SJCRH30 (cell line): ENCODE measurements at places on chromosomes 6 and 20.
A peak's percentile ranks its signal among the peaks of the same experiment; 100 is the strongest.

DNA sequence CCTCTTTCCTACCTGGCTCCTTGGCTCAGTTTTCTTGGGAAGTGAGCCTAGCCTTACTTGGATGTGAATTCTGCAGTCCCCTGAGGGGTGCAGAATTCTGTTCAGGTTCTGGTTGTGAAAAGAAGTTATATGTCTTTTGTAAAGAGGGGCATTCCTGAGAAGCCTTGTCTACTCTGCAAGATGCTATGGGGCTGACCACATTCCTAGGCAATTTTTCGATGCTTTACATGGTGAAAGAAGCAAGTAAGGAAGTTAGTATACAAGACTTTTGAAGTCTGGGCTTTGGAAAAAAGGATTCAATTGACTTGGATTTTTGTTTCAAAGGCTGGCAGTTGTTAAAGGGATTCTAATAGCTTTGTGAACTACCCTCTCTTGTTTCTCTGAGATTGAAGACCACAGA is 167.9 kb upstream of the STMND1 start:
- DNase-seq = no peak

GRCh38 chr6:106847116-106847515 is 127.4 kb downstream of the CD24 start:
- DNase-seq = no peak

GRCh38 chr20:15047042-15047441 is 709.6 kb upstream of the FLRT3 start:
- no peak for DNase-seq

DNA sequence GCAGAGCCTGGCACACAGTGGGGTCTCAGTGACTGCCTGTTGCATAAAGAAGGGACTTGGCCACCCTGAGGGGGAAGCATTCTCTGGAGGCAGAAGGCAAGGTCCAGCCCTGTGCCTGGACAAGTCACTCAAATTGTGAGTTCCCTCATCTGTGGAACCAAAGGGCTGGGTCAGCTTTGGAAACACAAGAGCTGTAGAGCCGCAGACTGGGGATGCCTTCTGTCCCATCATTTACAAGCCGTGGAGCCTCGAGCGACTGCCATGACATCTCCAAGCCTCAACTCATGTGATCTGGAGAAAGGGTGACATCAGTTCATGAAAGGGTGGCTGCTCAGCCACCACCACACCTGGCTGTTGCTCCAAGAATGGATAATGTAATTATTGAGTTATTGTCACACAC is 20.4 kb upstream of the SIRPD start:
- DNase-seq = peak; percentile 0

GRCh38 chr6:105194106-105194505 is 14.3 kb upstream of the POPDC3 start:
- DNase-seq = no peak

GRCh38 chr20:44707018-44707579 is 8.1 kb upstream of the CCN5 start:
- no peak for DNase-seq

GRCh38 chr6:108795122-108795521 is 53.1 kb upstream of the ARMC2 start:
- no peak for DNase-seq

GRCh38 chr20:9491324-9491723 is 23.1 kb upstream of the LAMP5 start:
- no peak for DNase-seq

- peak; percentile 57 for DNase-seq
Observed at GRCh38 chr6:117548797-117549301, 53.5 kb downstream of the GOPC start.

DNA sequence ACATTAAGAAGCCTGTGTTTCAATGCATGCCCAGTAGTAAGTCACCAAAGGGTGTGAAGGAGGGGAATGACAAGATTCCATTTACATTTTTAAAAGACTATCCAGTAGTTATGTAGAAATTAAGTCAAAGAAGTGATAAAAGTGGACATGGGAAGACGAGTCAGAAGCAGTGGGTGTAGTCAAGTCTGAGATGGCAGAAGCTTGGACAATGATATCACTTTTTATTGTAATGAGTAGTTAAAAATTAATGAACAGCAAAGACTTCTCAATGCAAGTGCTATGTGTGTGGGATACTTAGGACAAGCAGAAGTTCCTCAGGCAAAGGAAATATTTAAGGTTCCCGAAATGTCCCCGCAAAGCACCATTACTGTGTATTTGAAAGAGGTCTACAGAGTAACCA is 156.0 kb downstream of the DST start:
- no peak for DNase-seq

GRCh38 chr6:40585223-40585622 is 1.9 kb downstream of the LRFN2 start:
- DNase-seq = no peak

GRCh38 chr6:139800837-139801236 is 426.4 kb upstream of the CITED2 start:
- no peak for DNase-seq

GRCh38 chr20:48158014-48158413 is 372.7 kb upstream of the SULF2 start:
- peak; percentile 87 for DNase-seq

- no peak for DNase-seq
Observed at GRCh38 chr6:50091641-50092040, 41.9 kb upstream of the DEFB112 start.

- no peak for DNase-seq
Observed at GRCh38 chr6:27441001-27441400, 31.9 kb downstream of the ZNF184 start.

GRCh38 chr20:57656252-57656820 is 36.1 kb upstream of the ZBP1 start:
- DNase-seq = no peak

- no peak for DNase-seq
Observed at GRCh38 chr6:122715725-122716124, 63.8 kb upstream of the FABP7 start.

DNA sequence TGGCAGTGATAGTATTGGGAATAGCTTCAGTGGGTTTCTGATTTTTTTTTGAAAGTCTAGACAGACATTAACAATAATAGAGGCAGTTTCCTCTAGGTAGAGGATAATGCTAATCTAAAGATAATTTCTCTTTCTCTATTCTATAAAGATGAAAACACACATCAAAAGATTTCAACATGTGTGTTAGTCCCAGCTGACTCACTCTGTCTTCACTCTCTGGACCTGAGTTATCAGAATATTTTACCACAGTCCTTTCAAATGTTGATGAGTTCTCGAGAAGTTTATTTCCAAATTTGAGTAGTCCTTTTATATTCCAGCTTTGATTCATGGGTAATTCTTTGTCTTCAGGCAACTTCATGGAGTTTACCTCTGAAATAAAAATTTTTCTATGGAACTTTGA is 17.1 kb downstream of the RPRD1B start:
- no peak for DNase-seq

- DNase-seq = no peak
Observed at GRCh38 chr6:161400671-161401070, 126.8 kb upstream of the AGPAT4 start.

- no peak for DNase-seq
Observed at GRCh38 chr6:125166711-125167110, 13.1 kb downstream of the TPD52L1 start.

GRCh38 chr6:75143191-75143590 is 62.7 kb downstream of the COL12A1 start:
- no peak for DNase-seq

DNA sequence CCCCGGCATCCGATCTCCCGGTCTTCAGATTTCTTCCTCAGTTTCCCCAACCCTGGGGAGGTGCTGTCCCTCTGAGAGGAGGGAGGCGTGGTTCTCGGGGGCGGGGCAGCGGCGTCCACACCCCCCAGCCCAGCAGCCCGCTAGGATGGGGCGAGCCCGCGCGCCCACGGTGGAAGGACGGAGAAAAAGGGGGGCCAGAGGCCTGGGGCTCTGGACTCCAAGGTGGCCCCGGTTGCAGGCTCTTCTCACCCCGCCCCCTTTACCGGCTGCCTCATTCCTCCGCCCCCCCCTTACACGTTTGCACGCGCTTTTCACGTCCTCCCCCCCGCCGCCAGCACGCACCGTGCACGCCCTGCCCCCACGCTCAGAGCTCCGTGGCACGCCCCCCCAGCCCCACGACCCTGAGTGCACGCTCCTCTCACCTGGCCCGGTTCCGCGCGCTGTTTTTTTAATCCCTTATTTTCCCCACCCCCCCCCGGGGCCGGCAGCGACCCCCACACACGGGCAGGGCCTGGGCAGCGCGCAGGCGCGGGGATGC is 402 bp downstream of the ZBTB12 start:
- DNase-seq = peak; percentile 54

- no peak for DNase-seq
Observed at GRCh38 chr20:49781676-49782075, 31.0 kb upstream of the SLC9A8 start.

- no peak for DNase-seq
Observed at GRCh38 chr6:42530296-42530695, 33.5 kb upstream of the UBR2 start.

DNA sequence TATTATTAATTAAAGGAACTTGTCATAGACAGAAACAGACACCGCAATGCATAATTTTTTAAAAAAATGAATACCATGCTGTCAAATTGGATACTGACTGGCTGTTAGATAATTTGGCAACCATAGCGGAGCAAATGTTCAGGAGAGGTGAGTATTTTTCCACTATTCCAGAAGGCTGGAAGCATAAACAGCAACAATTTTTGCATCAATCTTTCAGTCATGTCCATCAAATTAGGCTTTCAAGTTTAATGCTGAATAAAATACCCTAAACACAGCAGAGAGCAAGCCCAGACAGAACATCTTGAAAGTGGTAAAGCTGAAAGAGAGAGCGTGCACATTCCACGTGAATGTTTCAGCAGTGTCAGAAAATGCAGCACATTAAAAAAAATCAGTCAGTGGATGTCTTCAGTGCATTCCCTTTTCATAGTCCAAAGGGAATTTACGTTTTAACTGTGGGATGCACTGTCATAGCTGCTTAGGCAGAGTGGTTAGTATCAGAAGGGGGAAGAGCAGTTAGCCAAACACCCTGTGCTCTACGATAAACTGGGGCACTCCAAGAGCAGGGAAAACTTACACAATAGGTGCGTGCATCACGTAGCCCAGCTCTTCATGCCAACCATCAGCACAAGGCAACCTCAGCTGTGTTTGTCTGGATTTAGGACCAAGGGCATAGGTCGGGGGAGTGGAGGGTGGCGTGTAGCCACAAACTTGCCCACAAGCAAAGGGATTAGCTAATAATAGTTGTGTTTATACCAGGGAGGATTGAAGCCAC is 116.2 kb upstream of the STMND1 start:
- DNase-seq = peak; percentile 56

DNA sequence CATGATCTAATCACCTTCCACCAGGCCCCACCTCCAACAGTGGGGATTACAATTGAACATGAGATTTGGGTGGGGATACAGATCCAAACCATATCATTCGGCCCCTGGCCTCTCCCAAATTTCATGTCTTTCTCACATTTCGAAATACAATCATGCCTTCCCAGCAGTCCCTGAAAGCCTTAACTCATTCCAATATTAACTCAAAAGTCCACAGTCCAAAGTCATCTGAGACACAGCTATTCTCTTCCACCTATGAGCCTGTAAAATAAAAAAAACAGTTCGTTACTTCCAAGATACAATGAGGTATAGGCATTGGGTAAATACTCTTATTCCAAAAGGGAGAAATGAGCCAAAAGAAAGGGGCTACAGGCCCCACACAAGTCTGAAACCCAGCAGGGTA is 222.6 kb downstream of the SOD2 start:
- no peak for DNase-seq

GRCh38 chr6:134724771-134725340 is 225.0 kb downstream of the ALDH8A1 start:
- DNase-seq = no peak

DNA sequence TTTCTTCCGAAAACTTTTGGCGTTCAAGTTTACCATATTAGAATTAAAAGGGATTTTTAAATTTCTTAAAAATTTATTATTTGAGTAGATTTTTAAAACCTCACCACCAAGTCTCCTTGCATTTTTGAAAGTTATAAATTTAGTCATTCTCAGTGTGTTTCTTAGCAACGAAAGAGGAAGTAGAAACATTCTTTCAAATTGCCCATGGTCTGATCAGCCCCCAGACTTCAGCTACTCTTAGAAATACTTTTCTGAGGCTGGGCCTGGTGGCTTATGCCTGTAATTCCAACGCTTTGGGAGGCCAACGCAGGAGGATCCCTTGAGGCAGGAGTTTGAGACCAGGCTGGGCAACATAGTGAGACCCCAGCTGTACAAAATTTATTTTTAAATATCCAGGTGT is 15.1 kb upstream of the RTF2 start:
- DNase-seq = no peak

- no peak for DNase-seq
Observed at GRCh38 chr20:61762167-61762710, 303.4 kb downstream of the TAF4 start.

- DNase-seq = no peak
Observed at GRCh38 chr6:79733388-79733787, 102.3 kb downstream of the SH3BGRL2 start.

DNA sequence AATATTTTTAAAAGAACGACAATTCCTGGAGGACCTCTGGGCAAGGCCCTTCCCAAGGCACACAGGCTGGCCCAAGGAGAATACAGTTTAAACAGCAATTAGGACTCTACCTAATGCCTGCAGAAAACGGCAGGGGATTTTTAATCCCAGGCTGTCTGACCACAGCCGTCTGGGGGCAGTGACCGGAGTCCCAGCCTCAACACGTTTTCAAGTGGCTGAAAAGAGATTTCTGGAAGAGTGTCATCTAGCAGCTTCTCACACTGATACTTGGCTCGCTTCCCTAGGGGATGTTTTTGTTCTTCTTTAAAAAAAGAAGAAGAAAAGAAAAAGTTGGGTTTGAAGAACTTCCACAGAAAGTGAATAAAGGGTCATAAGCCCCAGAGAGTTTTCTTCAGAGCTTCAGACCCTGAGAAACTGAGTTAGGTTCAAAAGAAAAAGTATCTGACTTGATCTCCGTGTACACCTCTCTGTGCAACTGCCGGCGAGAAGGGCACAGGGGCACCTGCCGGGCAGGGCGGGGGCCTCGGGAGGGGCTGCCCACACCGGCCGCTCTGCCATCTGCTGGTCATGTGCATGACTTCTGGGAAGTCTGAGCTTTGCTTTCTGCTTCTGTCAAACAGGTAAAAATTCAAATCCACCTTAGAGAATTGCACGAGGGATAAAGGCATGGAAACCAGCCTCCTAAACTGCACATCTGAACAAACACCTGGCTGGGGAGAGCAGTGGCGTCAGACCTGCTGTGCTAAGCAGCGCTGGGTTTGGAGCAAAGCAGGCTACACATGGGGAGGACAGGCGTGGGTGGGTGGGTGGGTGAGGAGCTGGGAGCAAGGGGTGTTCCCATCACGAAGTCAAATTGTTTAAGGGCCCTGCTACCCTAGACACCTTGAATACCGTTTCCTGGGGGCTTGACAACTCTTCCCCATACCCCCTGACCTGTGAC is 33.0 kb downstream of the RRBP1 start:
- DNase-seq = no peak

DNA sequence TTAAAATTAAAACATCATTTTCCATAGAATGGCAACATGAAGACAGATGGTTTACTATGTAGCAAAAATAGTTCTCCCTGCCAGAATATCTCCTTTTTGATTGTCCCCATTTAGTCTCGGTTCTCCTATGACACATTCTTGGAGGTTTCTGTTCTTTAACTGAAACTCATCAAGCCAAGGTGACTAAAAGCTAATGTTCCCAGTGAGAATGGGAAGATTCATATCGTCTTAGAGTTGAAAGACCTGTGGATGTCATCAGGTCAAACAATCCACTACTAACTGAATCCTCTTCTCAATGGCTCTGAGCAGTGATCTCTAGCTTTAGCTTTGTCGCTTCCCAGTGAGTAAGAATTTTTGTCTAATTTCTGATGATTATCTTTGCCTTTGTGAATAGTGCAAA is 1.3 kb upstream of the DOK5 start:
- DNase-seq = no peak
